ENCODE measurements at places on chromosomes 6 and 20.
A peak's percentile ranks its signal among the peaks of the same experiment; 100 is the strongest.

- DNase-seq = no peak
These were observed at the start of gene BIRC7 for GRCh38 chr20:63235399-63235983. BIRC7 (plus strand) TSS chr20:63235905; CDS start chr20:63236097, 192 bp downstream.

DNA sequence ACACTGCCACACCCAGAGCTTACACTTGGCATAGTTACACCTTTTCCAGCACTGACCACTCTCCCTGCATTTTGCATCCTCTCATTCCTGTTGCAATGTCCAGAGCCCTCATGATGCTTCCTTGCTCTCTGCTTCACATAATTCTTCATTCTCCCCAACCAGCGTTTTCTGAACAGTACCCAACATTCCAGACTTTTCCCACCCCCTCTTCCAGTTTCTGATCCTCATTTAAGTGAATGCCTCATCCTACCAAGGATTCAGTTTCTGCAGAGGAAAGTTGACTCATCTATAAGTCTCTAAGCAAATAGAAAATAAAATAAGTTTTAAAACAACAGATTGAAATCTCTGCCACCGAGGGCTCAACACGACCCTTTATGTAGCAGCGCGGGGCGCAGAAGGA lies 321.3 kb upstream of the TCF21 start:
- no peak for DNase-seq

- DNase-seq = no peak
These were observed 103.1 kb upstream of the RIN2 start for GRCh38 chr20:19654921-19655320.

GRCh38 chr20:37904008-37904642 lies 1.2 kb downstream of the VSTM2L start:
- no peak for DNase-seq

DNA sequence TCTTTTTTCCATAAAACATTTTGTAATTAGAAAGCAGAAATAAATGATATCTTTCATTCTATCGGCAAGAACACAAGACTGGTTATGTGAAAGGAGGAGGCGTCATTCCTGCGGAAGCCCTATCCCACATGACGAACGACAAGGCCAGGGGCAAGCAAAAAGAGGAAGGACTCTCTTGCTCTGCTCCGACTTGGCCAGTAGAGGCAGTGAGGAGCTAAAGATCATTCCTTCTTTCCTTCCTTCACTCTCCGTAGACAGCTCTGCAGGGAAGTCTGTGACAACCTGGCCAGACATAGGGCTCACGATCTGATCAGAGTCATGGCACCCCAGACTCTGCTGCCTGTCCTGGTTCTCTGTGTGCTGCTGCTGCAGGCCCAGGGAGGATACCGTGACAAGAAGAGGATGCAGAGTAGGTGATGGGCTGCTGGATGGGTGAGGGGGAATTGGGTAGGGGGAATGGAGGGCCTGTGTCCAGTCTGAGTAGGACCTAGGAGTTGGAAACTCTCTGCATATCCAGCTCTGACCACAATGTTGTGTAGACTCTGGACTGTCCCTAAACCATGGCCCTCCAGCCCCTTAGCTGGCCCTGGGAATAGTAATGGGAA lies at the start of gene WFDC10A:
Gene WFDC10A, plus strand, starts transcription at position 244 of the 605 bp plus-strand sequence. Its CDS starts 75 bp downstream, at position 319.
- peak; percentile 38 for DNase-seq

DNA sequence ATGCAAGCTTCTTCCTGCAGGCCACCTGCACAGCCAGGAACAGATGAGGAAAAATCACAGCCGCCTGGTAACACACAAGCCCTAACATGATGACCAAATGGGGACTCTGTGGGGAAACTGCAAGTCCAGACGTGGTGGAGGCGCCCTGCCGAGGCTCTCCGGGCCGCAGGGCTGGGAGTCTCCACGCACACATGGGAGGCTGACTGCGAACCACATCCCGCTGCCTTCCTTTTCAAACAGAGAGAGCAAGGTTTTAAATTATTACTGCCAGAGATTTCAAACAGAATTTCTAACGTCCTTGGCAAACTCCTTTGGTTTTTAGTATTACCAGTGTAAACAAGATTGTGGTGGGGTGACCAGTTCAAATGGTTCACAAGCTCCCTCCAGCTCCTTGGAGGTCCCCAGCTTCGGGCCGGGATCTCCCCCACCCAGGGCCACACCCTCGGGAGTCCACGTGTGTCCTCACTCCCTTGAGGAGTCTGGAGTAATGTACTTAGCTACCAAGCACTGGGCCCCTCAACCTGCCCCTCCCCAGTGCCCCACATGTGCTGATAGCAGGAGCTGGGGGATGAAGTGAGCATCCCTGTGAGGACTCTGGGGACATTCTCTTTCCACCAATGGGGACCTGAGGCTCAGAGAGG lies 252.7 kb downstream of the TAF4 start:
- DNase-seq = no peak

DNA sequence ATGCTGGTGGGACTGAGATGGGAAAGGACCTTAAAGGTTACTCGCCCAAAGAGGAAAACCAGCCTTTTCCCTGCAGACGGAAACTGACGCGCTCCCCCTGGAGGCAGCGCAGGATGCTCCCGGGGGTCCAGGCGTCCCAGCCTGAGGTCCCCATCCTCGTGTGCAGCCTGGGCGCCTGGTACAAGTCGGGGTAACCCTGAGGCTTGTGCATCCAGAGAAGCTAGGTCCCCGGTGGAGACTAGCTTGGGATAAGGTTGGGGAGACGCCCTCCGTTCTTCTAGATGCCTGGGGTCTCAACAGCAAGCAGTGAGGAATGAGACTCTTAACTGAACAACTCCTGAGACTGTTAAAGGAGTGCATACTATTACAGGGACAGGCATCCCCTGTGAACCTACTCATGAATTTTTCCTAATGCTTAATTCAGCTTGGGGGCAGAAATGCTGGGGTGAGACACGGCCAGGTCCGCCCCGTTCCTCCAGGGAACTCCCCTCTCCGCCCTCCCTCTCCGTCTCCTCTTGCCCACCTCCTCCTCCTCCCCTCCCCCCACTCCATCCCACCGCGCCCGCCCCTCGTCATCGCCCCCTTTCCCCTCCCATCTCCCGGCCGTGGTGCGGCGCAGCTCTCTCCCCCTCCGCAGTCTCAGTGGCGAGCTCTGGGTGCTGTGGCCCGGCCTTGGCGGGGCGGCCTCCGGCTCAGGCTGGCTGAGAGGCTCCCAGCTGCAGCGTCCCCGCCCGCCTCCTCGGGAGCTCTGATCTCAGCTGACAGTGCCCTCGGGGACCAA lies at the start of gene PRSS35:
Gene PRSS35, plus strand, starts transcription at position 634 of the 781 bp plus-strand sequence. CDS start 10,908 bp downstream, outside the sequence.
- no peak for DNase-seq

DNA sequence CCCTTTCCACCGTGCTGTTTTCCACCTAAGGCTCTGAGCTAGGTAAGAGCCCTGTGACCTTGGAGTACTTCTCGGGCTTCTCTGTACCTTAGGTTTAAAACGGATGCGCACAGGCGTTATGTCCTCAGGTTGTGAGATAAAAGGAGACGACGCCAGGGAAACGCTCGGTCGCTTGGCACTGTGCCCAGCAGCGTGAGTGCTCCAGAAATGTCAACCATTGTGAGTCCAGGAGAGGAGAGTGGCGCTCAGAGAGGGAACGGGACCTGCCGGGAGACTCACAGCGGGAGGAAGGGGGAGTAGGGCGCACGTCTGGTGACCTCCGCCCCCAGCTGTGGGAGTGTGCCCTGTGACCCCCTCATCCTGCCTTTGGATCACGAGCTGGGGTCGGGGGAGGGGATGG lies 33.8 kb upstream of the SCRT2 start:
- no peak for DNase-seq

DNA sequence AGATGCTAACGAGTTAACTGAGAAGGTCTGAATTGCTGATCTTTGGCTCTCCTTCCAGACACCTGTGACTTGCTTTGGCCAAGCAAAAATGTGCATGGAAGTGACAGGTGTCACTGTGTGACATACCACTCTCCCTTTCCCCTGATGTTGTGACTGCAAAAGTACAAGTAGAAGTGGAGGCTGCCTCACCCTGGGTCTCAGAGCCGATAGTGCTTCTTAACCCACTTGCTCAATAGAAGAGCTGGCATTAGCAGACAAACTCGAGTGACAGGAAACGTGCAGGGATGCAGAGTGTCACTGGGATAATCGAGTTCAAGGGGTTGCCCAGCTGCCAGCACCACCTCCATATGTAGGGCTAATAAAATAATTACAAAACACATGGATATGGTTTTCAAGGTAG lies 16.4 kb upstream of the SPO11 start:
- no peak for DNase-seq

DNA sequence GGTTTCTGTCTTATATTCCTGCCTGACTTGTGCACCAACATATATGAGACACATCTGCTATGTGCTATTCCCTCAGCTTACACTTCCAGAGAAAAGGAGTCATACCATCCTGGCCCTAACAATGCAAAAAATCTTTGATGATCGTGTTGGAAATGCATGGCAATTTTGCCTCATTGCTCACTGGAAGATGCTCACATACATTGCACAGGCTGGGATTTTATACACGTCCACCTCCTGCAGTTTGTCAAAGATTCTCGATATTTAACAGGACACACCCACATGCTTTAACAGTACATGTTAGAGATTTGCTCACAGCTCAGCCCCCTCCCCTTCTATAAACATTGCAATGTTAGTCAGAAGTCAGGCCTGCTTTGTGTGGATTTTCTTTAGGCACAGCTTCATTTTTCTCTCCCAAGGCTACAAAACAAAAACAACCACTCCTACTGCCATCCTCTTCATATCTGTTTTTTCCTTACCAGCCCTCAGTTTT lies 66.1 kb downstream of the ADGB start:
- DNase-seq = no peak

DNA sequence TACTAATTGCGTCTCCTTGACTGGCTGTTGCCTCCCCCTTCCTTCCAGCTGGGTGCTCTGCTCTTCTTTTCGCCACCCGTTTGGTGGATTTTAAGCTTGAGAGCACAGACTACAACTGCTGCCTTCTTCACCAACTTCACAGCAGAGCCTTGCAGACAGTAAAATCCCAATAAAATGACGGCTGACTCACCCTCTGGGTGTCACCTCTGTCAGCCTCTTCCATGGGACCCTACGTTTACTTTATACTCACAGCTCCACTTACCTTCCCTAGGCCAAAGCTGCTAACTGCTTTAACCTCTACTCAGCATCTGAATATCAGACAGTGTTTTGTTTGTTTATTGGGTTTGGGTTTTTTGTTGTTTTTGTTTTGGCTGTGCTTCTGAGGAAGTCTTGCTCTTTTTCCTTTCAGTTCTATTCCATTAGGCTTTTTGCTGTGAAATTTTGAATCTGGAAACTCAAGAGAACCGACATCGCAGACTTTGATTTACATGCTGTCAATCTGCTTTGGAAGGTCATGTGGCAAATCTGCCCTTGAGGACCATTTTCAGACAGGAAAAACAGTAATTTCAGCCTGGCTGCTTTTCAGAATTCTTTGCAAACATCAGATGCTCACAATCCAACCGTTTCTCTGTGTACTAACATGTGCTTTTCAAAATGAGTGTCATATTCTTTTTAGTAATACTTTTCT lies 2.4 kb downstream of the AGPAT4 start:
- DNase-seq = no peak

- no peak for DNase-seq
These were observed 37.5 kb downstream of the SNX9 start for GRCh38 chr6:157860505-157860991.

DNA sequence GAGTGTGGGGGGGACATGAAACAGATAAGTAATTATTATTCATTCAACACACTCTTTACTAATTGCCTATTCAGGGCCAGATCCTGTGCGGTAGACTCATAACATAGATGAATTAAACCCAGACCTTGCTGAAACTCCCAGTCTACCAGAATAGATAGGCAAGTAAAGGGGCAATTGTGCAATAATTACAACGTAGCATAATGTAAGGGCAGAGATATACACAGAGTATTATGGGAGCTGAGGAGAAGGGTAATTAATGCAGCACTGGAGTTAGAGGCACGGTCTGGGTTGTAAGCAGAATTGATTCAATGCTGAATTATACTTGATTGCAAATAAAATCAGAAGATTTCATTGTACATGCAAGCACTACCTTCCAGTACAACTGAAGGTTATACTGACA lies 29.2 kb downstream of the RIMS4 start:
- no peak for DNase-seq

DNA sequence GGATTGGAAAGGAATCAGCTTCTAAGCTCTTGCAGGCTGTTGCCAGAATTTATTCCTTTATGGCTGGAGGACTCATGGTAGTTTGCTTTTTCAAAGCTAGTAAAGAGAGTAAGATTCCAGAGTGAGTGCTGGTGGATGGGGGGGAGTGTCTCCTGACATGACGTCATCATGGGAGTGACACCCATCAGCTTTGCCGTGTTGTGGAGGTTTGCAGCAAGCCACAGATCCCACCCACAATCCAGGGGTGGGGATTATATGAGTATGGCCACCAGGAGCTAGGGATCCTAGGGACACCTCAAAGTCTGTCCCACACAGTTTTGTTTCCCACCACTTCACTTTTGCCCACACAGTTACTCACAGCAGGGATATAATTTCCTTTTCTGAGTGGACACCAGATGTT lies 28.7 kb upstream of the PMEPA1 start:
- peak; percentile 25 for DNase-seq

GRCh38 chr20:38973645-38974044 lies 11.5 kb downstream of the DHX35 start:
- no peak for DNase-seq

DNA sequence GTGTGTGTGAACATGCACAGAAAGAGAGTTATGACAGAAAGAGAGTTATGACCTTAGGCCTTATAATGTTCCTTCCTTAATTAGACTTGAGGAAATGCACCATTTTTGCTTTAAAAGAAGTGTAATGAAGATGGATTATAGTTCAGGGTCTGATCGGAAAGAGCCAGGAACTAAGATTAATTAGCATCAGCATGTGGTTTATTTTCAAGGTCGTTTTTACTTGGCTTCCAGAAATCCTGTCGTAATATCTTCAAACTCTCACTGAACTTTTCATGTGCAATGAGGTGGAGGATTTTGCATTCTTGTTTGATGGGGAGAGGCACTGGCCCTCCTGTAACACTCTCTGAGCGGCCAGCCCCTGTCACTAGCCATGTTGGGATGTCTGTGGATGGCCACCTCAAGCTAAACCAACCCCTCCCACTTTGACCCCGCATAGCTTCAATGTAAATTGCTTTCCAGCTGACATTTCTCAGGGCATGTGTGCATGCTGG lies 116.8 kb downstream of the CDC5L start:
- DNase-seq = no peak

DNA sequence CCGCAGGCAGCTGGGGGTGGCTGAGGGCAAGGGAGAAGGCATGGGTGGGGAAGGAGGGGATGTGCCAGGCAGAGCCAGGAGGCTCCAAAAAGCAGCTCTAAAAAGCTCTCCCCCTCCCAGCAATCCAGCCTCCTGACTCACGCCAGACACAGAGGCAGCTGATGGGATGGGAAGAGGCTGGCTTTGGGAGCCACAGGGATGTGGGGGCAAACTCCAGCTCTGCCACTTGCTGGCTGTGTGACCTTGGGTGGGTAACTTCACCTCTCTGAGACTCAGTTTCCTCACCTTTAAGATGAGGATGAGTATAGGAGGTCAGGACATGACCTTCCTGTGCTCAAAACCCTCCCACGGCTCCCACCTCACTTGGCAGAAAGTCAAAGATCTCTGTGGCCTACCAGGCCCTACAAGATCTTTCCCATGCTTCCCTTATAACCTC lies 148.9 kb downstream of the CEBPB start:
- no peak for DNase-seq

DNA sequence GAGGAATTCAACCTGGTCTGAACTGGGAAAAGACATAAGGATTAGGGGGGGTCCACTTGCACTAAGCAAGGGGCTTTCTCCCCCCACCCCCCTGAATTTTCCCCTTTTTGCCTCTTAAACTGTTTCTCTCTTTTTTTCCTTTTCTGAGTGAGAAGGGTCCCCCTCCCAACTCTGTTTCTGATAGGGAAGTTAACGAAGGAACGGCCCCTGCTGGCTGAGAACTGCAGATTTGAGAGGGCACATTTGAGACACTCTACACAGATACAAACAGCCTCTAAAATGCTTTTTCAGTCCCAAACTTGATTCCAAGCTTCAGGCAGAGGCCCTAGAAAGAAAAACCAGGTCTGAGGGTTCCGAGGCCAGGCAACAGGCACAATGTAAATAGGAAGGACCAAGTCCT lies 91.7 kb downstream of the JARID2 start:
- DNase-seq = no peak
